ENCODE measurements at places on chromosomes 7 and 10.
A peak's percentile ranks its signal among the peaks of the same experiment; 100 is the strongest.

DNA sequence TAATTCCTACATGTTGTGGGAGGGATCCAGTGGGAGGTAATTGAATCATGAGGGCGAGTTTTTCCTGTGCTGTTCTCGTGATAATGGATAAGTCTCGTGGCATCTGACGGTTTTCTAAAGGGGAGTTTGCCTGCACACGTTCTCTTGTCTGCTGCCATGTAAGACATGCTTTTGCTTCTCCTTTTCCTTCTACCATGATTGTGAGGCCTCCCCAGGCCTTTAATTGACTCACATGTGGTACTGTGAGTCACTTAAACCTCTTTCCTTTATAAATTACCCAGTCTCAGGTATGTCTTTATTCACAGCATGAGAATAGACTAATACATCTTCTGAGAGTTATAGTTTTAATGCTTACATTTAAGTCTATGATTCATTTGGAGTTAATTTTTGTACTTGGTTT lies 22.6 kb upstream of the CPN1 start:
- DNase-seq = no peak

GRCh38 chr10:91864744-91865143 lies 44.5 kb downstream of the FGFBP3 start:
- DNase-seq = no peak

DNA sequence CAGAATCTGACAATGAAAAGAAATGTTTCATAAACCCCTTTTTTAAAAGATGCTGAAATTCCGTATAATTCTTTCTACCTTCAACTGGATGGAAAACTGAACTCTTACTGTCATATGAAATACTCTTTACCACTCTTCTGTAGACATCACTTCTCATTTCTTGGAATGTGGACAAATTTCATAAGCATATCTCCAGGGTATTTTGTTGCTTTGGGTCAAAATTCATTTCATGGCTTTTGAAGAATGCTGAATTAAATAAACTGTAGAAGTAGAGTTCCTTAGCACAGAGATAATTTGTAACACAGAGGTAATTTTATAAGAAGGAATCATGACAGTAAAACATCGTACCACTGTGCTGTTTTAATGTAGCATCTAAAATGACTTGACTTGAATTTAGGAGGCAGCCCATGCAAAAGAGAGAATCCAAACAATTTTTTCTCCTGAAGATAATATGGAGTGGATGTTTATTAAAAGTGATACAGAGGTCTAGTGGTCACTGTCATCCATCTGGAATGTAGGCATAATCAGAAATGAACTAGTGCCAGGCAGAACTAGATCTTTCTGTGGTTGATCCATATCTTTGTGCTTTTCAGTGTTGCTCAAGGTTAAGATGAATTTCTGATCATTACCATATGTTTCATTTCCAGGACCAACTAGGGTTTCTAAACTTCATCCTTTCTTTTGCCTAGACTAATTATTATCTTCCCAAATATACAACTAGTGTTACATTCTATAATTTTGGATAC lies 492.0 kb downstream of the KIF20B start:
- no peak for DNase-seq

- no peak for DNase-seq
Measured at GRCh38 chr10:6958711-6959110, 378.6 kb upstream of the PRKCQ start.

DNA sequence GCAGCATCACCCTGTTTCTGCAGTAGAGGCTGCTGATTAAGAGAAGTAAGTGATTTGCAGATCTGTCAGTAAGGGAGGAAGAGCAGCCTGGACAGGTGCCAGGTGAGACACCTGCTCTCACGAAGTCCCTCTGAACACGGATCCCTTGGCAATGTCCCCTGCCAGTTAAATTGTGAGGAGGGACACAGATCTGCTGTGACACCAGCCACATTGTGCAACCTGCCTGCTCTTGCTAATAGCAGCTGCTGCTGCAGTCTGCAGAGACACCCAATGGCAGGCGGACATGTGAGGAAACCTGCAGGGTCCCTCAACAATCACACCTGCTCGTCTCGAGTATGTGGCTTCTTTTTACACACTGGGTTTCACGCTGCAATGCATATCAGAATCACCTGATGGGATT lies 31.9 kb downstream of the ANXA11 start:
- no peak for DNase-seq

DNA sequence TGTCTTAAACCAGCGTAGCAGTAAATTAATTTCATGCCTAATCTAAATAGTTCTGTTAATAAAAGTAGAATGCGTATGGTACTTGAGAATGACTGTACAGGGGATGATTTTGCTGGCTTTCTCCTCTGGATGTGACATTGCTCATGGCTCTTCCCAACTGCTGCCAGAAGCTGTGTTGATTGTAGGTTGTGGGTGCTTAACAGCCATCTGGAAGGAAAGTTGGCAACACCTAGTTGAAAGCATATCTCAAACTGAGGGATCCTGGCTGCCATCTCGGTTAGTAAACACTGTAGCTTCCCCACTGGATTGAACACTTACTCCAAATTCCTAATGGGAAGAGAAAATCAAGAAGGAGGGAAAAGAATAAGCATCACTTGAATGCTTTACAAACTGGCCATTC lies 130.9 kb downstream of the NXPH1 start:
- DNase-seq = no peak

GRCh38 chr10:92965314-92965713 lies 95.3 kb upstream of the CYP26C1 start:
- DNase-seq = no peak

DNA sequence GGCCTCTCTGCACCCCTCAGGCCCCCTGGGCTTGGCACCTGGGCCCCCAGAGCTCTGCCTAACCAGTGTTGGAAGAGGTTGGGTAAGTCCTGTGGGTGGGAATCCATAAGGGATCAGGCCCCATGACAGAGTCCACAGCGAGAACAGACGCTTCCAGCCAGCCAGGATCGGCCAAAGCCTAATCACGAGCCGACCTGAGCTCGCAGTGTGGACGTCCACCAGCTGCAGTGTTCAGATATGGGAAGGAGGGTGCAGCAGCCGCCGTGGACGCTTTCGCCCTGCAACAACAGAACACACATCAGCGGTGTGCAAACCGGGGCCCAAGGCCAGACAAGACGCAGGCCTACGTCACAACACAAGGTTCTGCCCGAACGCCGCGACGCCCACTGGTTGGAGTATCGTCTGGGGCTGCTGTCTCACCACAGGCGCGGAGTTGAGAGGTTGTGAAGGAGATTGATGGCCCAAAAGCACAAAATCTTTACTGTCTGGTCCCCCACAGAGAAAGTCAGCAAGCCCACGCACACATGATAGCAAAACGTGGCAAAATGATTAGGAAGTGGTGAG lies 102.1 kb downstream of the FOXL3 start:
- no peak for DNase-seq

GRCh38 chr7:29113384-29114102 lies 32.8 kb downstream of the CPVL start:
- DNase-seq = peak; percentile 40

DNA sequence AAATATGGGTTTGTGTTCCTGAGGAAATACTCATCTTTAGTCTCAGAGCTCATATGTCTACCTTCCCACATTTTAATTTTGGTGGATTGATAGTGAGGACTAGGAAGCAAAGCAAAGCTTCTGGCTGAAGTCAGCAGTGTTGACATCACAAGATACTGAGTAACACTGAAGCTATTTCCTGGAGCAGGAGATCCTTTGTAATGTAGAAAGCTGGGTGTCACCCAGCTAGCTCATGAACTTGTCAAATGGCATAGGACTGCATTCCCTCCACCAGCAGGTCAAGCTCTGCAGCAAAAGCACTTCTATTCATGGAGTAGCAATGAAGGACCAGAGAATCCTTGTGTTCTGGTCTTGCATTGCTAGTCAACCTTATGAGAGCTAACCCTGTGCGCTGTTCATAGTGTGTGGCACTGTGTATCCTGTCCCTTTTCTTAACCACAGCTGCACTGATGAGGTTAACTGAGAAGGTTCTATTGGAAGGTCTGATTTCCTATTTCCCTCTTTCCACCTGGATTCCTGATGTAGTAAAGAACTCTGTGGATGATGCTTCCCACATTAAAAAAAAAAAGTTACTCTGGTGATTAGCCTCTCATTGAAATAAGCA lies 94.8 kb upstream of the ZNF804B start:
- no peak for DNase-seq

GRCh38 chr10:78331391-78331922 lies 297.8 kb downstream of the RPS24 start:
- no peak for DNase-seq

DNA sequence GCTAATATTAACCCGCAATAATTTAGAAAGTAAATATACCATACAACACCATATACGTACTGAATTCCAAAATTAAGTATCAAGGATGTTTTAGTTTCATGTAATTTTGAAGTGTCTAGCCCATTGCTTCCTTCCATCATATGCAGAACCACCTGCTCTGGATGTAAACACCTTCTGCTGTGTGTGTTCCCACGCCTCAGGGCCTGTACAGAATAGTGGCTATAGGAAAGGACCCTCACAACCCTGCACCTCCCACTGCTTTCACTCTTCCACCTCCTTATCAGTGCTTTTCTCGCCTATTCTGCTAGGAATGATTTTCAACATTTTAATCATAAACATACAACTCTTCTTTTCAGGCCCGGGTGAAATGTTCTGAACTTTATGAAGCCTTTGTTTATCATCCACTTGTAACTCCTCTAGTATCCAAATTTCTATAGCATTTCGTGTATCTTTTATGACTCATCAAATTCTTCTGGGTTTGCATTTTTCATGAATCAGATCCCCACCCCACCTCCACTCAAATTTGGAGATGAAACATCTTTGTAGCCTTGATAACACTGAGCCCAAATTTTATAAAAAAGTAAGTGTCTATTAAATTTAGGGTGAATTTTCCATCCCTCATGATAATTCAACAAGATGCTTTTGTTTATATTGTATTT lies 1106.8 kb upstream of the C7orf33 start:
- DNase-seq = no peak

- DNase-seq = no peak
Measured at GRCh38 chr10:78357141-78358063, 323.7 kb downstream of the RPS24 start.

DNA sequence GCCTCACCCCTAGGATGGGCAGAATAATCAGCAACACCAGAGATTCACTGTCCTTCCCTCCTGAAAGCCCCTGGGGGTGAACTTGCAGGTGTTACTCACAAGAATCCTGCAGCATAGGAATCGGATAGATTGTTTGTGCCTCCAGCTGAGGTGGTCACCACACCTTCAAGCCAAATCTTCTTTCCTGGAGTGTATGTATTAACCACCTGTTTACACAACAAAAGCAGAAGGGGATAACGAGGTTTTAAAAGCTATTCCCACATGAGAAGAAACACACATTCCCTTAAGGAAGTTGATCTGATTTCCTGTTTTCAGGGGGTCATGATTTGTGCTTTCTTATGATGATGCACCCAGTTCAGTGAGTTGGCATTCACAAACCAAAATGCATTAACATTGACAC lies 173.8 kb upstream of the HPS1 start:
- no peak for DNase-seq

- no peak for DNase-seq
Measured at GRCh38 chr10:126341491-126341890, 46.8 kb downstream of the ADAM12 start.

- DNase-seq = no peak
Measured at GRCh38 chr7:95095259-95095965, 188.0 kb downstream of the PPP1R9A start.

DNA sequence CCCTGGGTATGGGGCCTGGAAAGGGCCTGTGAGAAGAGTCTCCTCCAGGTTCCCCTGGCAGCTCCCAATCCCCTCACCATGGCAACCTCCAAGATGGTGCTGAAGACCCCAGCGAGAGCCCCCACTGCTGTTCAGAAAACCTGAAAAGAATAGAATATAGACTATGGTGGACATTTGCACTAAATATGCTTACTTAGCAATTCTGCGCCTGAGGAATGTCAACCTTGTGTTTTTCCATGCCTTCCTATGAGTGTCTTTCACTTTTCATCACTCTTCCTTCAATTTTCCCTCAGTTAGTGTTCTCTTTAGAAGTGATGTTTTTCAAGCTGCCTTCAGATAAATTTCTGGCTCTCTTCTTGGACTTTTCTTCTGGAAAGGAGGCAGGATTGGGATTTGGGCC lies 589.2 kb downstream of the LRMDA start:
- DNase-seq = no peak

DNA sequence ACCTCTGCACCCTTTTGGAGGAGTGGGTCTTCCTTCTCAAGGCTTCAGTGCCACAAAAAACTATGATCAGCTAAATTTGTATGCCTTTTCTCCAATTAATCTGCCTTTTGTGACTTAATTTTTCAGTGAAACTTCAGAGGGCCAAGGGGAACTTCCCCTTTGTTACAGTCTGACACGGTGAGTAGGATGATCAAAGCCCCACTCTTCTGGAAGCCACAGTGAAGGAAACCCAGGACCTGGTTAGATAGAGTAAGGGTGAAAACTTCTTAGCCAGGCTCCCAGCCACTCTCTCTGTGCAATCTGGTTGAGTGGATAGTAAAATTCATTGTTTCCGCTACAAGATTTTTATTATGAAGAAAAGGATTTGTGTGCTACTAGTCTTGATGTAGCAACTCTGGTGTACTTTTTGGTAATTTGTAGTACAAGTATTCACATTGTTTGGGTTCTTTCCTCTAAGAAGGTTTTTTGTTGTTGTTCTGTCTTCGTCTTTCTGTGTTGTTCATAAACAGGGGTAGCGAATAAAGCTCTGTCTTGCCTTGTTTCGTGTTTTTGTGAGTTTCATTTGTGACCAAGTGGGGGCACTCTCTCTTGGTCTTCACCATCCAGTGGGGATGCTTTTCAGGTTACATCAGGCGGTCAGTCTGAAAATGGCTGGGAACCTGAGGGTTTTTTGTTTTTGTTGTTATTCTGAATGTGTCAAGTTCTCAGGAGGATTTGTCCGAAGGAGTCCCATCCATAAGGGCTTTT lies 268.5 kb upstream of the NPSR1 start:
- no peak for DNase-seq

DNA sequence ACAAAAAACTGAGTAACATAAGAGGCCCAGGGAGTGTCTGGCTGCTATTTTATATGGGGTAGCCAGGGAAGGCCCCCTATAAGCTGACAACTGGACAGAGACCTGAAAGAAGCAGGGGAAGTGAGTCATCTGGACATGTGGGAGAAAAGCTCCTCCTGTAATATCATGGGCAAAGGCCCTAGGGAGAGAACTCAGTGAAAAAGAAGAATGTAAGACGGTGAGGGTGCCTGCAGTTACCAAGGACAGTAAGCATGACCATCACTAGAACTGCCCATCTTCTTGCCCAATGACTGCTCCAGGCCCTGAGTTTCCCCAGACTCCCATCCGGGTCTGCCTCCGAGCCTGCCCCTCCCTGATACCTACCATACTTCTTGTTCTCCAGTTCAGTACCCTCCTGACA lies 2.3 kb downstream of the ELMO1 start:
- no peak for DNase-seq

GRCh38 chr10:121087129-121087528 lies 236.0 kb downstream of the WDR11 start:
- no peak for DNase-seq

- no peak for DNase-seq
Measured at GRCh38 chr7:144908324-144908723, 72.5 kb upstream of the TPK1 start.

GRCh38 chr10:62744136-62744535 lies 60.4 kb upstream of the ADO start:
- no peak for DNase-seq

Measured in bone marrow (tissue), 2 donors.